ENCODE measurements at places on chromosomes 12 and 14.

DNA sequence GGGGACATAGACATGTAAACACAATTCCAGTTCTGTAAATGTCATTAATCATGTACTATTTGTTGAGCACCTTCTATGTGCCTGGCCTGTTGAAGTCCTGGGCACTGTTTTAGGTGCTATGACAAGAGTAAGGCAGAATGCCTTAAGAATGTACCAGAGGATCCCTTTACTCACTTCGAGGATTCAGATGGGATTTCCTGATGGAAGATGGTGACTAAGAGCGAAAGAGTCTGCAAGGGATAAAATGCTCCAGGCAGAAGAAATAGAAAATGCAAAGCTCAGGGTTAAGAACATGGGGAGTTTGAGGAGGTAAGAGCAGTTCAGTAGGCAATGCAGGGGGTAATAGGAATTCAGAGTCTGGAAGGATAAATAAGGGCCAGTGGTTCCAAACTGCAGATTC lies 671.3 kb upstream of the TBX3 start:
- DNase-seq: no peak

DNA sequence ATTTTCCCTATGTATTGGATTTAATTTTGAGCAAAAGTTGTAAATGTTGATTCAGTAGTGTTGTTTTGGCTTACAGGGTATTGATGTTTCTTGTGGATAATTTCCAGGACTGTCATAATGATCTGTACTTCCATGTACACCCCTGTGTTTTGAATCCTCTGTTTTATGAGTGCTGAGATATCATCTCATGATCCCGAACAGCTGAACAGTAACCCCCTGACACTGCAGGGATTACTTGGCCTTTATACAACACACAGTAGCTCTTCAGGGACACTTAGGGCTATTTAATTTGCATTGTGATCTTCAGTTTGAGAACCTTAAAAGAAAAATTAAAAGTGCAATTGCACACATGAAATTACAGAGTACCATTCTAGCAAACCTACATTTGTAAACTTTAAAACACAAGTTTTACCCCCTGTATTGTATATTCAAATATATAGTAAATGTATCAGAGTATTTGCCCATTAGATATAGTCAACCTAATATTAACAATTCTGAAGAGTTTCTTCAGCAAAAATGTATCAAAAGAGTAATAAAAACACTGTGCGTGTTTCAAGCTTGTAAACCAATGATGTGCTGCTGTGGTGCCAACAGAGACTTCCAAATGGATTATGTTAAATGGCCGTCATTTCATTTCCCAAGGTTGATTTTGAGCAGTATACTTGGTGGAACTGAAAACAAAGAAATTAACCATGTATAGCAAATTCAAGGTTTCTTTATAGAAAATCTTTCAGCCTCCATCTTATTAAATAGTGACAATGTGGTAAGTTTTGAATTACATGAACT lies 27.9 kb upstream of the MYF6 start:
- no peak for DNase-seq

DNA sequence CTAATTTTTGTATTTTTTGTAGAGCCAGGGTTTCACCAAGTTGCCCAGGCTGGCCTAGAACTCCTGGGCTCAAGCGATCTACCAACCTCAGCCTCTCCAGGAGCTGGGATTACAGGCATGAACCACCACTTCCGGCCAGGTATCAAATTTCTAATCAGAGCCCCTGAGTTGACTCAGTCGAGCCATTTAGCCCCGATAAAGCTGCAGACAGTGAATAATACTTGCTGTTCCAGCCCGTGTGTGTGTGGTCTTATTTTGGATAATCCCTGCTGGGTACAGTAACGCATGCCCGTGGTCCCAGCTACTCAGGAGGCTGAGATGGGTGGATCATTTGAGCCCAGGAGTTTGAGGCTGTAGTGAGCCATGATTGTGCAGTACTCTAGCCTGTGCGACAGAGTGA lies 57.0 kb downstream of the TEAD4 start:
- DNase-seq: no peak

DNA sequence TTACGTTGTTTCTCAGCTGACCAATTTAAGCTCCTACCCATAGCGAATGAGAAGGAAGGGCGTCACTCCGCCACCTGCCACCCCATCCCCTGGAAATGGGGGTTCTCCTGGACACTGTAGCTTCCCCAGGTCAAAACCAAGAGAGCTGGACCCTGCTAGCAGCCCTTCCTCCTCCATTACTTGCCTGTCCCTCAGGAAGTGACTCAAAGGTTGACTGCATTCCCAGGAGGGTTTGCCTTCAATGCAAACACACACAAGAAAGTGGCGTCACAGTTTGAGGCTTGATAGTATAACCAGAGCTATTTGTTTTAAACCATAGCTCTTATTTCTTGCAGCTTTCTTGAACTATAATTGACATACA lies 79.1 kb downstream of the KCNK13 start:
- DNase-seq: no peak

DNA sequence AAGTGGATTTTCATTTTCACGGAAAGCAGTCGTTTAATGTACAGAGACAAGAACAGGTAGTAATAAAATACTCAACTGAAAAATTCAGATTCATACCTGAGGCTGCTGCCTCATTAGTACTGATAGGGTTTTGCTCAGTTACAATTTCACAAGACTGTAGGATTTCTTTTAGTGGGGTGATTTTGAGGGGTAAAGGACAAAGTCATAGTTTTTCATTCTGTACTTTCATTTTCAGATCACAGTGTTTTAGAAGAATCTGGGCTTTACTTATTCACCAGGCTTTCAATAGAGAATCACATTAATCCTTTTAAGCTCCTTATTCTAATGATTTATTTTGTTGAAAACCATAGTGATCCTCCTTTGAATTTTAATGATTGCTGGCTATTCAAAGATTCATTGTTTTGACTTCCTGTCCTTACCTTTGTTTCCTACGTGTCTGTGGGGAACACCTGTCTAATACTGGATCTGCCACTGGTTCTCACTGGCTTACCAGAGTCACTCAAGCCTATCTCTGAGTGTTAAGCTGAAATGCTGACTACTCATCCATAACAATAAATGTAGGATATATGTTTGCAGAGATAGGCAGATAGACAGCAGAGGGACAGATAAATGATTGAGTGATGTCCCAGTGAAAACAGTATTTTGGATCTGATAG lies 243.8 kb upstream of the NPAS3 start:
- peak; percentile 66 for DNase-seq

DNA sequence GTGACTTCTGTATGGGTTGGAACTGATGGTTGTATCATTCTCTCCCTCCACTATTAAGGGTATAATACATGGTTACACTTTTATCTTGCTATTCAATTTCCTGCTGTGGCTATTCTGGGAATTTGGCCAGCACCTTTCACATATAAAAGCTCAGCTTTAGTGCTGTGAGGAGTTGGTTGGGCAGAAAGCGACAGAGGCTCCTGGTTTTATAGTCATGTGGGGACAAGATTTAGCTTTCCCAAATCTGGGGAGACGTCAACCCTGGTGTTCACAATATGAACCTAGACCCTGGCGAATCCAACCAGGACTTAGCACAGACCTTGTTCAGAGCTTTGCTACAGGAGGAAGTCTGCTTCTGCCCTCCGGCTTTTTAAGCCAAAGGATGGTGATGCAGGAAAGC lies 36.5 kb downstream of the FOS start:
- DNase-seq: no peak

All from NCI-H1417 treated with DMSO at 0.1 percent for 48 hours (cell line).